ENCODE measurements at places on chromosomes 1 and 21.

DNA sequence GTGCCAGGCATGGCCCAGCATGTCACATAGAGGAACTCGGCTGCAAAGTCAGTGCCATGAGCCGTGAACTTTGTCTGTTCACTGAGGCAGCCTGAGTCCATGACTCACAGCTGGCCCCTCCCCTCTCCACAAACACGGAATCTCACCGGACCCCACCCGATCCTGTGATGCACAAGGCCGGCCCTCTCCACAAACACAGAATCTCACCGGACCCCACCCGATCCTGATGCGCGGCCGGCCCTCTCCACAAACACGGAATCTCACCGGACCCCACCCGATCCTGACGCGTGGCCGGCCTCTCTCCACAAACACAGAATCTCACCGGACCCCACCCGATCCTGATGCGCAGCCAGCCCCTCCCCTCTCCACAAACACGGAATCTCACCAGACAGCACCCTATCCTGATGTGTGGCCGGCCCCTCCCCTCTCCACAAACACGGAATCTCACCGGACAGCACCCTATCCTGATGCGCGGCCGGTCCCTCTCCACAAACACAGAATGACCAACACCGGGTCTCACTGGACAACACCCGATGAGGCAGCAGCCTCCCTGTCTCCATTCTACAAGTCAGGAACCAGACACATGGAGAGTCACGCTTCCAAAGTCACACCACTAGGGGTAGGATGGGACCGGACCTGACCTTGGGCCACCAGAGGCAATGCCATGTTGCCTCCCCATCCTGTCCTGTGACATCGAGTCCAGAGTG lies 39.6 kb upstream of the GPR153 start:
- no peak for DNase-seq

- no peak for DNase-seq
These were observed 49.4 kb upstream of the KIAA1614 start for GRCh38 chr1:180863158-180863775.

DNA sequence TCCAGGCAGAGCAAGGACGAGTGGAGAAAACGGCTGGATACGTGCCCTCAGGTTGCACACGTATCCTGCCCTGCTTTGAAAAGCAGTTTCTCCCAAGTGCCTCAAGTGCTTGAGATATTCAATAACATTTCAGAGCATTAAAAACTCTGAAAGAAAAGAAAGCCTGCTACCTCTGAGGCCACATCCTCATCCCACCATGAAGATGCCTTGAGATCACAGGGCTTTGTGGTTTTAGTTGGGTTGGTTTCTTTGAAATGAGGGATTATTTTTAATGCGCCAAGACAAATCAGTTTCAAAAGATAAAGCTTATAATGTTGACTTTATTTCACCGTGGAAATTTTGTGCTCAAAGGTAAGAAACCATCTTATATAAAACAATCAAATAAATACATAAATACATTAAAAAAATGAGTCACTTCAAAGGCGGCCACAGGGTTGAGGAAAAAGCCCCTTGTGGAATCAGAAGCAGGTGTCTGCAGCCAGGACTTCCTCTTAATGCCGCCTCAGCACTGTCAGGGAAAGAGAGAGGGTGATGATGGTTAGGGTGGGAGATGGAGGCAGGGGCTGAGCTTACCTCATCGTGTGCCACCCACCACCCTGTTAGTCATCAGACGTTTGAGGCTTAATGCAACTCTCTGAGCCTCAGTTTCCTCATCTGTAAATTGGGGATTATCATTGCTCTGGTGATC lies 1.4 kb downstream of the NPPB start:
- no peak for DNase-seq

- DNase-seq: no peak
These were observed 220.8 kb upstream of the NRIP1 start for GRCh38 chr21:15285556-15285955.

DNA sequence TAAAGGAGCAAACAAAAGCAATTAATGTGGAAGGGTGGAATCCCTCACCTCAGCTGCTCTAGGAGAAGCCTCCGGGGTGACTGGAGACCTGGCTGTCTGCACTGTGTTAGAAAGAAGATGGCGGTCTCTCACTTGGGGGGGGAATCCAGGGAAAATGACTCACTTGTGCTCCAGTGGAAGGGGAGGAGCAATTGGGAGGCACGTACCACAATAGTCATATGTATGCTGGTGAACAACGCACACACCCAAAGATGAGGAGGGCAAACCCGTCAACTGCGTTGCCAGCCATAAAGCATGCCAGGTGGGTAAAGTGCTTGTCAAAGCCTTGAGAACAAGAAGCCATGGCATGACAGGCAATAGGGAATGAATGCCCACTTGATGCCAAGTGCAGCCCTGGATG lies 22.1 kb downstream of the PLEKHA6 start:
- no peak for DNase-seq

DNA sequence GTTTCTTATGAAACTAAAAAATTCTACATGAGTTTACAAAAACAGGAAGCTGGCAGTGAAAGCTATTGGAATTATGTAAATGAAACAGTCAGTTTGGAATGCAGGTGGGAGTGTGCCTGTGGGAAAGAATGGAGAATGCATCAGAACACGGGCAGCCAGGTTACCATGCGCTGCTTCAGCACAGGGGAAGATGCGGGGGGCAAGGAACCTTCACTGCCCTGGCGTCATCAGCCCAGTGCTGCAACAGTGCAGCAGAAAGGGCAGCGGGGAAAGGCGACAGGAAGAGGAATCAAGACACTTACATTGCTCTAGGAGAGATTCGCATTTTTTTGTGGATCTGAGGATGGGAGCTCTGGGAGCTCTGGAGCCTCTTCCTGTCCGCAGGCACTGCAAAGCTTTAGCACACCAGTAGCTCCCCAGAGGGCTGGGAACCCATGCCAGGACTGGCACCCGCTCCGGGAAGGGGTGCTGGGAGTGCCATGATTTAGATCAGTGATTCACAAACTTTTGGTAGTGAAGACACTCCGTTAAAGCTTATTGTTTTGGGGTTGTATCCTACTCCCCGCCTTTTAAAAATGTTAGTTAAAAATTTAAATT lies 64.1 kb upstream of the WDR26 start:
- peak; percentile 93 for DNase-seq

GRCh38 chr1:172760121-172760520 lies 101.2 kb downstream of the FASLG start:
- DNase-seq: no peak

Measured in islet precursor cell (in vitro differentiated cells).